Activated naive CD4-positive, alpha-beta T cell treated with anti-CD3 and anti-CD28 coated beads for 36 hours (primary cell): ENCODE measurements at places on chromosomes 13 and 19.

GRCh38 chr13:73142071-73142470, 83.3 kb downstream of the KLF5 start:
- no peak for DNase-seq

DNA sequence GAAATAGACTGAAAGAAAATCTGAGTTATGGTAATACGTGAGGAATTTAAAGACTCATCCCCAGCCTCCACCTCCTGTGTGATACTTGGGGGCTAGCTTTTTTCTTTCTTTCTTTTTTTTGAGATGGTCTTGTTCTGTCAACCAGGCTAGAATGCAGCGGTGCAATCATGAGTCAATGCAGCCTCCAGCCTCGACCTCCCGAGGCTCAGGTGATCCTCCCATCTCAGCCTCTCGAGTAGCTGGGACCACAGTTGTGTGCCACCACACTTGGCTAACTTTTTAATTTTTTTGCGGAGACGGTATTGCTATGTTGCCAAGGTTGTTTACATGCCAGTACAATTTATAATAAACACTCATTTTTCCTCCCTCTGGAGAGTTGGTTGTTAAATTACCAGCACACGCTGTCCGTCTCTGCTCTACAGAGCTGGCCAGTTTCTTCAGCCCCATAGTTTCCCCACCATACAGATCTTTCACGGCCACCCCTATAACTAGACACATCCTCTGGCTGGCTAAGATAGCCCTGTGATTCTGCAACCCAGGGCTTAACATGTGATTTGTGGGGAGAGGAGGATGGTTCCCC, 4.8 kb downstream of the TNFSF9 start:
- no peak for DNase-seq

DNA sequence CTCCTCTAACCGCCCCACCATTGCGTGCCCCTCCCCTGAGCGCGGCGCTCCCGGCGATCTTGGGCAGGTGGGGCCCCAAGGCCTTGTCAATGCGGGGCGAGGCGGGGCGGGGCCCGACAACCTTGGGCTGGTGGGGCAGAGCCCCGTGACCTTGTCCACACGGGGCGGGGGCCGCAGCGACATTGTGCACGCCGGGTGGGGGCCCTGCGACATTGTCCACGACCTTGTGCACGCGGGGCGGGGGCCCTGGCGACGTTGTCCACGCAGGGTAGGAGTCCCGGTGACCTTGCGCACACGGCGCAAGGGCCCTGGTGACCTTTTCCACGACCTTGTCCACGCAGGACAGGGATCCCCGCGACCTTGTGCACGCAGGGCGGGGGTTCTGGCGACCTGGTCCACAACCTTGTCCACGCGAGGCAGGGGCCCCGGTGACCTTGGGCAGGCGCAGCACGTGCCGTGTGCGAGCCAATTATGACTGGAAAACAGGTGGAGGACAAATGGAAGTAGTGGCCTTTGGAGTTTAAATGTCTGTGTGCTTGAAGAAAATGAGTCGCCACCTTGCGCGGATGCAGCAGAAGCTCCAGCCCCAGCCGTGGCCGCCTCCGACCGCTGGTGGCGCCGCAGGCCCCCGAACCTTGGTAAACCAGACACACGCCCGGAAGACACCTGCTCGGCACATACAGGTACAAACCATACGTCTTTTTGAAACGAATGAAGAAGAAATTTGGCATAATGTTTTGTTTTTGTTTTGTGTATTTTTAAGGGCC, 62.6 kb downstream of the LATS2 start:
- no peak for DNase-seq

DNA sequence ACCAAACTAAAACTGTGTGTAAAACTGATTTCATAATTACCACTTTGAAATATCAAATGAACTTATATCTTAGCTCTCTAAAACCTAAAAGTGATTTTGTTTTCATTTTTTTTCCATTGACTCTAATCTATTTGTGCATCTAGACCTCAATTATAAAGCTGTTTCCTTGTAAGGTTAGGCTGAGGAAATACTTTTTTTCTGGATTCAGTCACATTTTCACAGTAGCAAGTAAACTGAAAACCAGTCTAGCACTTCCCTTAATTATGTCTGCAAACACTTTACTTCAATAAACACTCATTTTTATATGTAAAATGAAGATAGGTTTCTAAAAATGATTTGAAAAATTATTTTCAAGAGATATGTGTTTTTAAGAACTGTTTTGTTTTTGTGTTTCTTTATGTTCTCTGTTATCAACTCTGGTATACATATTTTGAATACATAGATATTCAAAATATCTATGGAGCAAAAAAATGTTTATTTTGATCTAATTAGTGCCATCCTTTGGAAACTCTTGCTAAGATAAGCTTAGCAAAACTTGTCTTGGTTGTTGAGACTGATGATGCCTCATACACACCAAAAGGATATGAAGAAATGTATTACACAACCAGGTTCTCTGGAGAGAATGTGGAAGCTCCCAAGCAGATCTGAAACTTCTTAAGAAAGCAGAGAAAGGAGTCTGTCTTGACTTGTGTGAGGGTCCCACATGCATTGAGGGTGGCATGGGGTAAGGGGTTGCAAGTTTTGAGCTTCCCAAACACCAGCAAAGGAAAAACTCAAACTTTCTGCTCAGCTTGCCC, 1887.4 kb downstream of the PCDH9 start:
- no peak for DNase-seq

- DNase-seq: no peak
These were observed 319 bp downstream of the NKG7 start for GRCh38 chr19:51372021-51372648.

GRCh38 chr19:8323781-8324185, 2.5 kb downstream of the RPS28 start:
- DNase-seq: no peak

DNA sequence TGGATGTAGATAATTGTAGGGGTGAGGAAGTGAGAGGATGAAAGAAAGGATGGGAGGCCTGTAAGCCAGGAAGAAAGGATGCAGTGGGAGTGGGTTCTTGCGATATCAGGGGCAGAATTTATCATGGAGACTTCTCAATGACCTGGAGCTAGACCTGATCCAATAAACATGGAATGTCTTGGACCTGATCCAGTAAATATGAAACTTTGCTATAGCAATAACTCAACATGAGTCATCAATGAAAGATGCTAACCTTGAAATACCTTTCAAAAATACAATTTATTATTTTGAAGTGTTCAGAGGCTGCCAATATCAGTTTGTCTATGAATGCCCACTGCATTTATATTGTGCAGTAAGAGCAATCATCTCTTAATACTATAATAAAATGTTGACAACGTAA, 279.5 kb downstream of the POU4F1 start:
- DNase-seq: no peak

DNA sequence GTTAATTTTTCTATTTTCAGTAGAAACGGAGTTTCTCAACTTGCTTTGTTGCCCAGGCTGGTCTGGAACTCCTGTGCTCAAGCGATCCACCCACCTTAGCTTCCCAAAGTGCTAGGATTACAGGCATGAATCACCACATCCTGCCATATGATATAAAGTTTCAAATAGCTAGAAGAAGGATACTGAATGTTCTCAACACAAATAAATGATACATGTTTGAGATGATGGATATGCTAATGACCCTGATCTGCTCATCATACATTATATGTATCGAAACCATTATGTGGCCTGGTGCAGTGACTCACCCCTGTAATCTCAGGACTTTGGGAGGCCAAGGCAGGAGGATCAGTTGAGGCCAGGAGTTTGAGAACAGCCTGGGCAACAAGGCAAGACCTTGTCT, 11.5 kb downstream of the CIB3 start:
- DNase-seq: peak; percentile 47

- no peak for DNase-seq
These were observed 65.0 kb downstream of the MTUS2 start for GRCh38 chr13:28885181-28885580.

- no peak for DNase-seq
These were observed 28.2 kb downstream of the VSTM1 start for GRCh38 chr19:54035215-54036178.

DNA sequence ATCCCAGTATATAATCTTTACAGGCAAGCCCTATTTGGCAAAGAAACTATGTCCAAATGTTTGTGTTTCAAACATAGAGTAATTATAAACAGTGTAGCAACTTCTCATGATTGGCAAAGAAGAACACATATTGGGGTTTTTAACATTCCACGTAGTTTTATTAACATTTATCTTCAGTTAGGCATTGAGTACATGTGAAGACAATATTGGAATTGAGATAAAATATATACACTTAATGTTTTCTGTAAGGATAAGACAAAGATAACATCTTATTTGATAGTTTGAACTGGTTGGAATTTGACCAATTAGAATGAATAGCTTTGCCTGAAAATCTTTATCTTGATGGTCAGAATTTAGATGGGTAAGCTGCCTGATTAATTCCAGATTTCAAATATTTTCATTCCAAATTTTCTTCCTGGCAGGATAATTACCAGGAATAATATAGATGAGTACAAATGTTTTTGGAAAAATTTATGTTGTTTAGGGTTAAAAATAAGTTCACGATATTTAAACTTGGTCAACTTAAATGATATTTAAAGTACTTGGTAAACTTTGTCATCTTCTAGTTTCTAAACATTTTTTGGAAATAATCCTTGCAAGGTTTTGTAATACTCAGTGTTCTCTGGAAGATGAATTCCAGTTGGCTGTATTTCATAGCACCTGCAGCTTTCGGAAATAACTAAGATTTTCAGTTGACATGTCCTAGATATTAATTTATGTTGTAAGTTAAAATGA, 536.5 kb upstream of the SPRY2 start:
- no peak for DNase-seq
